NCI-H1930 (cell line): ENCODE measurements at places on chromosomes 1 and 21.

GRCh38 chr1:20641975-20642374 lies 8.7 kb downstream of the PINK1 start:
- DNase-seq: no peak

DNA sequence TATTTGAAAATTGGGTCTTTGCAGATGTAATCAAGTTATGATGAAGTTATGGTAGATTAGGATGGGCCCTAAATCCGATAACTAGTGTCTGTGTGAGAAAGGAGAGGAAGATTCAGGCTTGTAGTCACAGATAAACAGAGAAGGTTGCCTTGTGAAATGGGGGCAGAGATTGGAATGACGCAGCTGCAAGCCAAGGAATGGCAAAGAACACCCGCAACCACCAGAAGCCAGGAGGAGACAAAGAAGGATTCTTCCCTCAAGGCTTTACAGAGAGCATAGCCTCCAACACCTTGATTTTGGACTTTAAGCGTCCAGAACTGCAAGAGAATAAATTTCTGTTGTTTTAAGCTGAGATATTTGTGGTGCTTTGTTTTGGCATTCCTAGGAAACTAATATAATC lies 35.4 kb upstream of the COL24A1 start:
- DNase-seq: no peak

DNA sequence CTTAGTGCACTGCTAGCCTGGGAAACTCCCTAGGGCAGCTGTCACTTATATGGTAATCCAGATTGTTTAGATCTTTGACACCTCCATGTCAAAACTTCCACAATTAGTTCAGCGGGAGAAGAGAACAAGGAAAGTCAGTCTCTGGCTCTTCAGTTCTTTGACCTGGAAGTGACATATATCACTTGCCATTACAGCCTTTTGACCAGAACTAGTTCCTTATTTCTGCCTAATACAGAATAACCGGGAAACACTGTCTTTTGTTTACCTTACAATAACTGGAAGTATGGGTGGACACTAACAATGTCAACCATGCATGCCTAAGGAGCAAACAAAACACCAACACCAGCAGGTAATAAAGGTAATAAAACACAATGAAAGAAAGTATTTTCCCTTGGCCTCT lies 68.3 kb downstream of the C4BPA start:
- DNase-seq: no peak

GRCh38 chr1:208149776-208150514 lies 94.2 kb downstream of the PLXNA2 start:
- DNase-seq: no peak

GRCh38 chr1:59730759-59731478 lies 83.8 kb upstream of the HOOK1 start:
- DNase-seq: no peak

- peak; percentile 74 for DNase-seq
Observed at GRCh38 chr1:65309304-65310077, at the start of gene DNAJC6. DNAJC6 (plus strand) TSS chr1:65309543; CDS start chr1:65309746, 203 bp downstream.

DNA sequence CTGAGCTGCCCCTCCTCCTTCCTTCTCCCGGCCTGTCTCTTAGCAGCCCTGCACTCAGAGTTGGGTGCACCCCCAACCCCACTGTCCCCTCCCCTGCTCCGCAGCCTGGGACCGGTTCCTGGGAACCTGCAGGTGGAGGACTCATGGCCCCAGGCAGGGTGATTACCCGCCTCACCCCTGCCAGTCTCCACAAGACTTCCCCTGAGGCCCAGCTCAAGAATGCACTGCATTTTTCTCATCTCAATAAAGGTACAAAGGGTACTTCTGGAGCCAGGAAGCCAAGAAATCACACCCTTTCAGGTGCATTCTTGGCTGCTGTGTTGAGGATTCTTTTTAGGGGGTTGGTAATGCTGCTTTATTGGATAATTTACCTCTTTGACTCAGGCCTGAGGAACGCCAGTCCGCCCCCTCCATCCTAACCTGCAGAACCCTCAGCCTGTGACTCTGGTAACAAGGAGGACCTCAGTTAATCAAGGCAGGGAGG lies 126.3 kb upstream of the TMPRSS2 start:
- no peak for DNase-seq

GRCh38 chr1:38376577-38376976 lies 330.0 kb upstream of the POU3F1 start:
- DNase-seq: no peak

GRCh38 chr1:157532569-157532968 lies 19.7 kb downstream of the FCRL5 start:
- no peak for DNase-seq

- no peak for DNase-seq
Observed at GRCh38 chr1:66452162-66452561, 81.8 kb upstream of the SGIP1 start.

DNA sequence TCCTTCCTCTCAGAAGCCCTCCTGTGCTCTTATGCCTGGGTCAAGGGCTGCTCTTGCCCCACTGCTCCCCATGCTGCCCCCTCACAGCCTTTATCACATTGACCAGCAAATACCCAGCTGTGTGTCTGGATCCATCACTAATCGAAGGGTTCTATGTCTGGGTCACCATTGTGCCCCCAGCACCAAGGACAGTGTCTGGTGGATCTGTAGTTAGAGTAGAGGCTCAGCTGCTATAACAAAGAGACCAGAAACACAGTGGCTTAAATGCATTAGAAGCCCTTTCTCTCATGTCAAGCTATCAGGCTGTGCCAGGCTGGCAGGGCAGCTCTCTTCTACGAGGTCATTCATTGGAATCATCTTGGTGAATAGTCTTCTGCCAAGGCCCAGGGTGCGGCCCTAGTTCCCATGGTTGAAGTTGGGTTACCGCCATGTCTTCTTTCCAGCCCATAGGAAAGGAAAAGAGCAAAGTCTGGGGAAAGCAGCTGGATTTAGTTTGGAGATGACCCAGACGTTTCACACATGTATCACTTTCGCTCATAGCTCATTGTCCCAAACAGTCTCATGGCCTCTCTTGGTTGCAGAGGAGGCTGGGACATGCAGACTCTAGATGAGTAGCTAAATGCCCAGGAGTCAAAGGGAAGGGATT lies 32.2 kb downstream of the STUM start:
- DNase-seq: no peak

- no peak for DNase-seq
Observed at GRCh38 chr1:112957133-112957812, 1.3 kb upstream of the SLC16A1 start.

DNA sequence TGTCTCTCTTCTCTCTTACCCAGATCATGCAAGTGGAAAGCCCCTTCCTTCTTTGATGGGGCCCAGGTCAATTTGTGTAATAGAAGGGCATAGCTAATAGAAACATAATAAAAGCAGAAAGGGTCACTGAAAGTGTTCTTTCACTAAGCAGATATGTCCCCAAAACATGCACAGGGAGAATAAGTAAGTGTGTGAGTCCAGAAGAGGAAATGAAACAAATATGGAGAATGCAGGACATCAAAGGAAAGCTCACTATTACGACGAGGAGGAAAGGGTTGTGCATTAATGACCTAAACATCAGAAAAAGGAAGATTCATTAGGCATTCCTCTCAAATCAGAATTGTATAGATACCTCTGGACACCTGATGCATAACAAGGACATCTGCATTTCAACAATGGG lies 81.4 kb upstream of the SMYD2 start:
- DNase-seq: no peak

DNA sequence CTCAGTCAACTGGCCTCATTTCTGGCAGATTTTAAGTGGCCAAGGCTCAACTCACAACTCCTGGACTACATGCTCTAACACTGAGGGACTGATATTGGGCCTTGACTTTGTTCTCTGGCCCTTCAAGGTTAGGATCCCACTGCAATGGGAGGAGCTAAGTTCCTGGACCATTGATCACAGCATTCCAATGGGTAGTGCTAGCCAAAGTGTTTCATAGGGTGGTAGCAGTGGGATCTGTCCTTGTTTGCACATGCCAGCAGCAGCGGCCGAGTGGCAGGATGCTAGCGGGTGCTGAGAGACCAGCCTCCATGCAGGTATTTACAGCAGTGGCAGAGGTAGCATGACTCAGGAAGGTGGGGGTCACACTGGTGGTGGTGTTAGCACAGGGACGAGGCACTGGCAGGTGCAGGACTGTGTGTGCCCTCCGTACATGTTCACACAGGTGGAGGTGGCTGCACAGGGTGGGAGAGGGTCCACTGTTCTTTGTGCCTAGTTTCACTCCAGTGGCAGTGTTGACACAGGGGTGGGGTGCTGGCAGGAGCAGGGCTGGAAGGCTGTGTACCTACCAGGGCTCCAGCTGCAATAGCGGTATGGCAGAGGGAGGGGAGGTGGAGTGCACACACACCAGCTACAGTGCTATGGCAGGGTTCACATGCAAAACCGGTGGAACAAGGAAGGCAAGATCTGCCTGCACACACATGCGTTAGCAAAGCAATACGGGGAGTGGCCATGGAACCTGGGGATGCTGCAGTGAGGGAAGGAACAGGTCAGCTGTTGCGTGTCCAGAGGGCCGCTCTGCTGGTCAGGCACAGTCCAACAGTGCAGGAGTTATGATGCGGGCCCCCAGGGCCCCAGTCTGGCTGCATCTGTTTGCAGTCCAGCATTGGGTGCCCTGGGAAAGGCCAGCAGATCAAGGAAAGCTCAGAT lies 51.7 kb downstream of the COL24A1 start:
- DNase-seq: no peak

DNA sequence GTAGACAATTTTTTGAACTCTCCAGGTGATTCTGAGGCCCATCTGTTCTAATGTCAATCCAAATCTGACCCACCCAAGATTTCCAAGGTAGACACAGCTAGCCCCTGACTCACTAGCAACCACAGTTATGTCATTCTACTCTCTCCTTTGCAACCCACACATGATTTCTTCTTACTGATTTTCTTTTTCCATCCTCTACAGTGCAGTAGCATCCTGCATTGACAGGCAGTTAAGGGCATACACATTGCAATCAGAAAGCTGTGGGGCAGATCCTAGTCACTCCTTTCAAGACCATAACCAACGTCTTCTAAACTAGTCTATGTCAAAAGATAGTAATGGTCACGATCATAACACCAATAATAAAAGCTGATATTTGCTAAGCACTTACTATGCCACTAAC lies 54.2 kb downstream of the JAK1 start:
- DNase-seq: no peak

- no peak for DNase-seq
Observed at GRCh38 chr21:41973861-41974751, 20.3 kb upstream of the C2CD2 start.

DNA sequence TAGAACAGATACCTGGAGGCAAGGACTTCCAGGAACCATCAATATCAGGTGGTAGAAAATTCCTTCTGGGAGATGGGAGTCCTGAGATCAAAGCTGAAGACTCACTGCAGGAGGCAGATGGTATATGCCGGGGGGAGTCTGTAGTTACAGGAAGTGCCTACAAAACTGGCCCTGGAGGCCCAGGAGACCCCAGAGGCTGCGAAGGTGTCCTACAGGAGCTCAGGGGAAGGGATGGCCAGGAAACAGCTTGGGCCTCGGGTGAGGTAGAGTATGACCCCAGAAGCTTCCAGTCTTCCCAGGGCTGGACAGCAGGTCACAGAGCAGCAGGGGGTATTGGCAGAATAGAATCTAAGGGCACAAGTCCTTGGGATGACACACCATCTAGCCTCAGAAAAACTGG lies 16.4 kb downstream of the IGFN1 start:
- DNase-seq: no peak

- DNase-seq: no peak
Observed at GRCh38 chr21:29193072-29193471, 62.6 kb downstream of the MAP3K7CL start.

DNA sequence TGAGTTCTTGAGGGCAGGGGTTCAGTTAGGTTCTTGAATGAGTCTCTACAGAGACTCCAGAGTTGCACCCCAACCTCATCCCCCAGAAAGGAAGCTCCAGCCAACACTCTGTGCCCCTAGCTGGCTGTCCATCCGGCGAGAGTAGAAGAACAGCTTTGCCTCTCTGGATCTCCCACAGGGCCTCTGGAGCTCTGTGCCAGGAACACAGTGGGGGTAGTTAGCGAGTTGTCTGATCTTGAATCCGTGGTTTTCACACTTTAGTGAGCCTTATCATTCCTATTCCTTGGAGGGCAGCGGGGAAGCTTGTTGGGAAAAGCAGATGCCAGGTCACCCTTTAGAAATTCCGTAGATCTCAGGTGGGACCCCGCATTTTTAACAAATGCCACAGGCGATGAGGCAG lies 45.0 kb downstream of the STUM start:
- no peak for DNase-seq

DNA sequence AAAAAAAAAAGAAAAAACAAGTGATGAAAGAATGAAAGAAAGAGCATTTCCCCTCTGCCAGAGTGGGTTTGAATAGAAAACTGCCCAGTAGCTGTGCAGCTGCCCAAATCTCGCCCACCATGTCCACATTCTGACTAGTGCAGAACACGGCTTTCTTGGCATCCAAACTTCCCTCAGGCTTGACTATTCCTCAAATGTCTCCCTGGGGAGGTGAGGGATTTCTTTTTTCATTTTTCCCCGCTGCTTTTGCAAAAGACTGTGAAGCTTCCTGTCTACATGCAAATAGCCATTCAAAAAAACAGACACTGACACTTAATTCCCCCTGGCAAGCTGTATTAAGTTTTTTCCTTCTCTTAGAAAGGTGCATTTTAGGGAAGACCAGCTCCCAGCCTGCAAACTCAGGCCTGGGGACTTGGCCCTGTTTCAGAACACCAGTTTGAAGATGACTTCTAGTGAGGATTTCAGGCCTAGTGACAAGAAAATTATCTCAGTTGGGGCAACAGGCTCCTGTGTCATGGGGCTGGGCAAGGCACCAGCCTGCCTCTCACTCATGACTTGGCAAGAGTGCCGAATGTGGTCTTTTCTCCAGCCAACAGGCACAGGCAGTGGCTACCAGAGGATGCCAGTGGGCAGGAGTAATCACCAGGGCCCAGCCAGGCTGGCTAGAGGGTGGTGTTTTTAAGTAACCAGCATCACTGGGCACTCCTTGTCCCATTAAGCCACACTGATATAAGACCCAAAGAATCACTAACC lies 178.1 kb upstream of the NFIA start:
- no peak for DNase-seq

DNA sequence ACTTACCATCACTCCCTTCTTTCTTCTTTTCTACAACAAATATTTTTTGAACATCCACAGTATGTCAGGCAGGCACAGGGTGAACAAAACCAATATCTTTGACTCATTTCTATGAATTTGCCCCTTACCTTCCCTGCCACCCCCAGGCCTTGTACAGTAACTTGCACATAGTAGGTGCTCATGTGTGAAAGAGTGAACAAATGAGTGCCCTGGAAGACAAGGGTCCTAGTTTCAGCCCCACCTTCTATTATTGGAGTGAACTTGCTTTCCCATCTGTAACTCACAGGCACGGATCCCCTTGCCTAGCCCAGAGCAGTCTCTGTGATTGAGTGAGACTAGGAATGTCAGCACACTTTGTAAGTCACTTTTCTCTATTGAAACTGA lies 12.8 kb downstream of the ZDHHC18 start:
- DNase-seq: no peak

- no peak for DNase-seq
Observed at GRCh38 chr1:10631811-10632593, 157.3 kb downstream of the PEX14 start.

DNA sequence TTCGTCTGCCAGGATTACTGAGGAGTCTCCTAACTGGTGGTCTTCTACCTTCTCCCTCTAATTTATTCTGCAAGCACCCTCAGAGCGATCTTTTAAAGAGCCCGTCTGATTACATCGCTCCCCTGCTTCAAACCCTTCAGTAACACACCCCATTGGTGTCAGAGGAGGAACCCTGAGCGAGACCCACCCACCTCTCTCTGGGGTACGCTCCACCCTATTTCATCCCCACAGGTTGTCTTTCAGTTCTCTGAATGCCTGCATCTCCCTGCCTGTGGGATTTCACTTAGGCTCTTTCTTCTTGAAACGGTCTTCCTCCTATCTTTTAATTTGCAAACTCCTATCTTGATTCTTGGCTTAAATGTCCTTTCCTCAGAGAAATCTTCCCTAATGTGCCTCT lies 39.4 kb downstream of the C1orf21 start:
- DNase-seq: no peak
